ENCODE measurements at places on chromosomes 13 and 19.
A peak's percentile ranks its signal among the peaks of the same experiment; 100 is the strongest.

- DNase-seq: no peak
Measured at GRCh38 chr13:22143671-22144070, 472.8 kb downstream of the FGF9 start.

DNA sequence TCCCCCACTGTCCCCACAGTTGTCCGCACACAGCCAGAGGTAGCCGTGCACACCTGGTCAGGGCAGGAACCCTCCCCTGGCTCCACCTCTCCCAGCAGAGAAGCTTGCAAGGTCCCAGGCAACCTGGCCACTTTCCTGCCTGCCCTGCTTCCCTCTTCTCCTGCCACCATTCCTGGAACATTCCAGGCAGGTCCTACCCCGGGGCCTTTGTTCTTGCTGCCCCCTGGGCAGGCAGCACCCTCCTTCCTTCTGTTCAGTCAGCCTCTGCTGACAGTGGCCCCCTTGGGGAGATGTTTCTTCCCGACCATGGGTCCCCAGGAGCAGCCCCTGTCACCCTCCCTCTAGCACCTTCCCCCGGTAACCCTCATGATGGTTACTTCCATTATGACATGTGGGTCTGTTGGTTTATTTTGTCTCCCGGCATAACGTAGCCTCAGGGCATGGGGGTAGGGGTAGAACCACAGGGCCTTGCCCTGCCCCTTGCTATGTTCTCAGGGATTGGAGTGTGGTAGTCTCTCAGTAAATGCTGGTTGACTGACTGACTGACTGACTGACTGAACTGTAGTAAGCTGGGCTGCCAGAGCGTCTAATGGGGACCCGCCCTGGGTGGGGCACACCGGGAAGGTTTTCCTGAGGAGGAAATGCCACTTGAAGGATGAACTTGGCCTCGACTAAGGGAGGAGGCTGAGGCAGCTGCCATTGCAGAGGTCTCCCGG, 10.8 kb downstream of the PAK4 start:
- DNase-seq: no peak

- no peak for DNase-seq
Measured at GRCh38 chr13:47334173-47334572, 437.3 kb upstream of the HTR2A start.

DNA sequence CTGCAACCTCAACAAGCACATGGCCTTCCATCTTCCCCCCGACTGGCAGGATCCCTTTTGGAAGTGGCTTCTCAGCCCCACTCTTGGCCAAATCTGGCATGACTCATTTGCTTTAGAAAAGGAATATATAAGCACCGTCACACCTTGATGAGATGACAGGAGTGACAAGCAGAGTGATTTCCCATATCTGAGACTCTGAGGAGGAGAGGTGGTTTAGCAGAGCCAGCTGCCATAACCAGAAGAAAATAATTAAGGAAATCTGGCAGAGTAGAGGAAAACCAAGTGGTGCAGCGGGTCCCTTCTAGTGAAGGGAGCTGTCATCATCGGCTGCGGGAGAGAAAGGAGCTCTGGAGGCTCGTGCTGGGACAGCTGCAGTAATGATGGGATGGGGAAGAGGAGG, 27.5 kb upstream of the KCTD15 start:
- no peak for DNase-seq

DNA sequence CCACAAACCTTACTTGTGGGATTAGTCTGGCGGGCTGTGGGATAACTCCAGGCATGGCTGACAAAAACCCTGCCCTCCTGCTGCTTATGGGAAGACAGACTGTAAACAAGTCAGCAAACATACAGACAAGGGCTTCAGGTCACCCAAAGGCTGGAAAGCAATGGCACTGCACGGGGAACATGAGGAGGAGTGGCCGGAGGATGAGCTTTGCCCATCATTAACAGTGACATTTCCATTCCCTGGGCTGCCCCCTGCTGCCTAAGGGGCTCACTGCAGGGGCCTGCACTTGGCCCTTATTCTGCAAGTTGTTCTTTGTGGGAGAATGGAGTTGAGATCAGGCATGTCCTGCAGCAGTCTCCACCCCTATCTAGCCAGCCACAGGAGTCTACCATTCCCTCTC, 91.3 kb downstream of the UQCRFS1 start:
- peak; percentile 20 for DNase-seq

GRCh38 chr13:41313659-41314197, 2.7 kb downstream of the NAA16 start:
- no peak for DNase-seq

Data from HuH-7 (cell line).